Activated CD4-positive, alpha-beta memory T cell treated with anti-CD3 and anti-CD28 coated beads, Interleukin-2, amount 10 ng/mL, durations not matched to agents 7 days and 5 days (primary cell): ENCODE measurements at places on chromosomes 7 and 10. TPM values are rescaled to one million over a fixed set of nuclear protein-coding genes. Genes with fewer than 3 reads are reported as not detected.

The RADIL gene
- not detected for total RNA-seq

The UNCX gene
- not detected for total RNA-seq

DNA sequence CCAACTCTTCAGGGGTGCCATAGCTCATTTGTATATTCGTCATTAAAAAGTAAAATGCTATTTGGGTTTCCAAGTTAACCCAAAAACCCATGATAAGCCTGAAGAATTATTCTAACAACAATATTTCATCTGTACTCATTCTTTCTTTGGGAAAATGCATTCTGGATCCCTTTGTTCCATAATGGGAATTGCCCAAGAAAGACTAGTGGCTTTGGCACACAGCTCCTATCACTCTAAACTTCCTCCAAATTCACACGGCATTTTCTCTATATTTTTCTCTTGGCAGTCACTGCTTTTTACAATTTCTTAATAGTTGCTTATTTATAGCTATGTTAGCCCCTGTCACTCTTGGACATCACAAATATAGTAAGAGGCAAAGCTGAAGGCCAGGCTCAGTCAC is 29.1 kb downstream of the CHCHD3 start:
- DNase-seq: no peak

DNA sequence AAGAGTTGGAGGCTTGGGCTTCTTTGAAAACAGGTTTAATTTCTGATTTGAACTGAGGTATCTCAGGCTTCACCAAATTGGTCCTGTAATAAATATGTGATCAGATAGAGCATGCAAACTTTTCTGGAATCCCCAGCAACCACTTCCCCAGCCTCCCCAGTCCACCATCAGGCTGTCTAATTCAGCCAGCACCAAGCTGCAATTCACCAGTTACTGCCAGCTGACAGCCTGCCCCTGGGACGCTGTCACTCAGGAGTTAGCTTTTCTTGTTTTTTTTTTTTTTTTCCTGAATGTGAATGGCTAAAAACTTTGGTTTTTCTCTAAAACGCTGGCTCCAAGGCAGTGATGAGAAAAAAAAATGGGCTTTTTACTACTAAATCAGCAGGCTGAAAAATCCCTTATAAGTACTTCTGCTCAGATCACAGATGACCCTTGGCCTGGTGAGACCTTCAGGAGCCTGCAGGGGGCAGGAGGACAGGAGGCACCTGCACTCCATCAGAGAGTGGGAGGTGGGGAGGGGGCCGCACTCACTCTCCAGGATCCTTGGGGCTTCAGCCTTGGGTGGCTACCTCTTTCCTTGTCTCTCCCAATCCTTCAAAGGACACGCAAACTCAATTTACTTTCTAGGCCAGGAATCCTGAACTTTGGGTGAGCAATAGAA is 349.4 kb downstream of the GATA3 start:
- DNase-seq: no peak

DNA sequence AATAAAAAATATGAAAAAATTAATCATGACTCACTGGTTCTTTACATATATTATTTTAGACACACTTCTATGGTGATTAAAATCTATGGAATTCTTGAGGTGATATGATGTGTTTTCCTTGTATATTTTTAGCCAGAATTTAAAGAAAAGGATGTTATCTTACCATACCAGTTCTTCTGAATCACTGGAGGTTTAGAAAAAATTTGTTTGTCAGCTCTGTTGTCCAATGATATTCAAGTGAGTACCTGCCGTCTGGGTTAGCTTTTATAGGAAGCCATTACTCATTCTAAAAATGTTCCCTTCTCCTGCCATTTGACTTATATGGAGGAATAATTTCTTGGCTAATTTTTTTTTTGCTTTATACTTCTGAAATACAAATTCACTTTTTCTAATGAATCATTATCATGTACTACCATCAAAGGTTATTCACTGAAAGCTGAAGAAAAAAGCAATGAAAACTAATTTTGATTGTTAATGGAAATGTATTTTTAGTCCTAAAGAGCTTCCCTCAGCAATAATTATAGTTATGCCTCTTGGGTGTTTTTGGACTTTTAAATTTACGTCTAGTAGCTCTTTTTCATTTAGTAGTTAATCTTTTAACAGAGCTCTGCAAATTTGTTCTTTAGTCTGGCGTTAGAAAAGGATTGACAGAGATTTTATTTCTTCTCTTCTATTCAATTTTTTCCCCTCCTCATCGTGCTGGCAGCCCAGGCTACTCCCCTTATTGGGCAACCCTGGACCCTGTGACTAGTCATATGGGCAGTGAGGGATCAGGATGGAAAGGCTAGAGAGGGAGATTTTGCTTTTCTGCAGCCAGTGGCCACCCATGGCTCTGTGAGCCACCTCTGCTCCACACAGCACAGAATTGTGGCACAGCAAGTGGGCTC is 434.2 kb downstream of the LRMDA start:
- DNase-seq: no peak
